ENCODE measurements at places on chromosomes 3 and 15.

DNA sequence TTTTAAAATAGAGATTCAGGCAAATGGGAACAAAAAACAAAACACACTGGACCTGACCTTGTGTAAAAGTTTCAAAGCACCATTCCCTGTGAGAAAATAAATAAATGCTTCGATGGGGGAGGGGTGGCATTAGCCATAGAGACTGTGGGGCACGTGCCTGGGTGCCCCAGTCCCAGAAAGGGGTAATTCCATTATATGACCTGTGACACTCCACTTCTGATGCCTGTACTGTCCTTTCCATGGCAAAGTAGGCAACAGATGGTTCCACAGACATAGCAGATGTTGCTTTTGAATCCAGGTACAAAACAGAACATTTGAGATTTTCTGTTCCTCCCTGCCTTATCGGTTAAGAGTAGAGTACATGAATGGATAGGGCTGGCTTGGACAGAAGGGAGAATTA, 3.9 kb downstream of the PHLDB2 start:
- DNase-seq = no peak

DNA sequence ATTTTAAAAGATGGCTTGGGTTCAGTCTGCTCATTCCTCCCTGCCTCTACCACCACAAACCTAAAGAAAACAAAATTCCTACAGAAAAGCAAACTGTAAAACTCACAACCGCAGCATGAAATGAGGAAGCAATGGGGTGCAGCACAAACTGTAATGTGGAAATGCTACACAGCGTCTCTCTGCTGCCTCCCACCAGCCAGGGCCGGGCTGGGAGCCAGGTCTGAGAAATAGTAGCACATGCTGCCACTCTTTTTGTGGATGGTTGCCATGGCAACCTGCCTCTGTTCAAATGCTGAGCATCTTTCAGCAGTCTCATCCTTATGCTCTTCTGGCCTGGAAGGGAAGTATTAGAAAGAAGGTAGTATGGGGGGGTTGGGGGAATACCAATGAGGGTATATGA, 55.4 kb downstream of the EOMES start:
- no peak for DNase-seq

DNA sequence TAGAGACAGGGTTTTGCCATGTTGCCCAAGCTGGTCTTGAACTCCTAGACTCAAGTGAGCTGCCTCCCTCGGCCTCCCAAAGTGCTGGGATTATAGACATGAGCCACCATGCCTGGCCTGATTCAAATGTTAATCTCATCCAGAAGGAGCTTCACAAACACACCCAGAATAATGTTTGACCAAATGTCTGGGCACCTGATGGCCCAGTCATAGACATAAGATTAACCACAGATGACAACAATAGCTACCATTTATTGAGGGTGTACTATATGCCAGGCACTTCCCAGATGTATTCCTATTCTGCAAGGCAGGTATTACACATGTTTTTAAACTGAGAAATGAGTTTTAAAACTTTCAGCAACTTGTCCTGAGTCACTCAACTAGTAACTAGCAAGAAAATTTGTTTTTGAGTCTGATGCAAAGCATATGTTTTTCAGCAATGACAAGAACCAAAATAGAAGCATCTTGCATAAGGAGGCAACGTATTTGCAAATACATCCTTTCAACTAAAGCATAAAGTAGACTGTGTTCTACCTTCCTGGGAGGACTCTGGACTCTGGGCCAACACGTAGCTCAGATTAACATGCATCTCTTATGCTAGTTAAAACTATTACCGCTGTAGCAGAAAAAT, 8.1 kb upstream of the SPG21 start:
- DNase-seq = no peak

DNA sequence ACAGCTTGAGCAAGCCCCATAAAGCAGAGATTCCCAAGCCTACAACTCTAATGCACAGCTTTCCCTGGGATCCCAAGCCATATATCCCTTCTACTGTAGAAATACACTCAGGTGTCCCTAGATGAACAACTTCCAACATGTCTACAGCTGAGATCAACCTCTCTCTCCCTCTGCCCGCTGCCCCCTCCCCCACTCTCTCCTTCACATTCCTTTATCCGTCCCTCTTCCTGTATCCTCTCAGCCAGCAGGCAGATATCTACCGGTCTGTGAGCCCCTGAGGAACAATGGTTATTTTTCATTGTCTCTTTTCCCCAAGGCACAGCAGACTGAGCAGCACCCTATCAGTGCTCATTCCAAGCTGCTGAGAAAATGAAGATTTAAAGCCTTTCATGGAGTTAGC, 138.6 kb downstream of the SUCLG2 start:
- no peak for DNase-seq

GRCh38 chr3:119240101-119240590, 532 bp downstream of the B4GALT4 start:
- no peak for DNase-seq

DNA sequence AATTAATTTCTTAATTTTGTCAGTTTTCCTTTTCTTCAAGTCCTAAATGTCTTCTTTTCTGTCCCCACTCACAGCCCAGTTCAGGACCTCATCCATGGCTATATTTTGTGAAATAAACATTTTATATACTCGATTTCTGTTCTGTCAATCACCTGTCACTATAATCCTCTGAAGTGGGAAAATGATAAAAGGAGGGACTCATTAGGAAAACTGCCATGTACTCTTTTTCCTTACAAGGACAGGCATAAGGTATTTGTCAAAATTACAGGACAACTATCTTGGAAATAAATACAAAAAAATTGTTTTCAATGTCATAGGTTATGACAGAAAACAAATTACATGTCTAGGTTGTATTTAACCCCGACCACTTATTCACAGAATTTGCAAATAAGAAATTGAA, 240.1 kb upstream of the CBLB start:
- DNase-seq = no peak

DNA sequence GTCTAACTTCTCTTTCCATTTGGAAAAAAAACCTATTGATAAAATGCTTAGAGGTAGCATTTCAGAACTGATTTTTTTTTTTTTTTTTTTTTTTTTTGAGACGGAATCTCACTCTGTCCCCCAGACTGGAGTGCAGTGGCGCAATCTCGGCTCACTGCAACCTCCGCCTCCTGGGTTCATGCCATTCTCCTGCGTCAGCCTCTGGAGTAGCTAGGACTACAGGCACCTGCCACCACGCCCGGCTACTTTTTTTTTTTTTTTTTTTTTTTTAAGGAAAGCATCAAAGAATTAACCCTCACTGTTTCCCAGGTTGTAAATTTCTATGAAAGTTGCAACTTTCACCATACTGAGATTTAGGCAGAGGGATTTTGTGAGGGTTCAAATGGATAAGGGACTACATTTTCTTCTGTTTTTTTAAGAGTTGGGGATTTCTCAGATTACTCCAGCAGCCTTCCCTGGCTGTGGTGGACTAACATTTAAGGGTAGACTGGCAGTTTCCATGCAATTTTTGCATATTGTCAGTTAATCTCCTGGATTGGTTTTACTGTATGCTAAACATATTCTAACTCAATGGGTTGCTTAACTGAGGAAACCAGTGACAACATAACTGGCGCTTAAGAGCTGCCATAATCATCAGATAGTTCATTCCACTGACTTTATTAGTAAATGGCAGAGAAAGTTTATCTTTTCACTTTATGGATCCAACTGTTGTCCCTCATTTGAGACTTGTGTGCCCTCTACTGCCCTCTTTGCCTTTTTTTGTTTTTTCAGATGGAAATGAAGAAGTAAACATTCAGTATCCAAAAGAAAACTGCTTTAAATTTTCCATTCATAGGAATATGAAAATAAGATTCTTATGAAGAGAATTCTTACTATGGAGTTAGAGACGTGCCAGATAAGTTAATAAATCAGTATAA, 93.7 kb downstream of the NPTN start:
- DNase-seq = no peak

DNA sequence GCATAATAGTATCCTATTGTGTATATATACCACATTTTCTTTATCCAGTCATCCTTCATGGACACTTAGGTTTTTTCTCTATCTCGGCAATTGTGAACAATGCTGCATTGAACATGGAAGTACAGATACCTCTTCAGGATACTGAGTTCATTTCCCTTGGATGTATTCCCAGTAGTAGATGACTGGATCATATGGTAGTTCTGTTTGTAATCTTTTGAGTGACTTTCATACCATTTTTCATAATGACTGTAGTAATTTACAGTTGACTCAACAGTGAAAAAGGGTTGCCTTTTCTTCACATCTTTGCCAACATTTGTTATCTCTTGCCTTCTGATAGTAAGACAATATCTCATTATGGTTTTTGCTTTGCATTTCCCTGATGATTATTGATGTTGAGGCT, 21.8 kb downstream of the MYH15 start:
- DNase-seq = no peak

DNA sequence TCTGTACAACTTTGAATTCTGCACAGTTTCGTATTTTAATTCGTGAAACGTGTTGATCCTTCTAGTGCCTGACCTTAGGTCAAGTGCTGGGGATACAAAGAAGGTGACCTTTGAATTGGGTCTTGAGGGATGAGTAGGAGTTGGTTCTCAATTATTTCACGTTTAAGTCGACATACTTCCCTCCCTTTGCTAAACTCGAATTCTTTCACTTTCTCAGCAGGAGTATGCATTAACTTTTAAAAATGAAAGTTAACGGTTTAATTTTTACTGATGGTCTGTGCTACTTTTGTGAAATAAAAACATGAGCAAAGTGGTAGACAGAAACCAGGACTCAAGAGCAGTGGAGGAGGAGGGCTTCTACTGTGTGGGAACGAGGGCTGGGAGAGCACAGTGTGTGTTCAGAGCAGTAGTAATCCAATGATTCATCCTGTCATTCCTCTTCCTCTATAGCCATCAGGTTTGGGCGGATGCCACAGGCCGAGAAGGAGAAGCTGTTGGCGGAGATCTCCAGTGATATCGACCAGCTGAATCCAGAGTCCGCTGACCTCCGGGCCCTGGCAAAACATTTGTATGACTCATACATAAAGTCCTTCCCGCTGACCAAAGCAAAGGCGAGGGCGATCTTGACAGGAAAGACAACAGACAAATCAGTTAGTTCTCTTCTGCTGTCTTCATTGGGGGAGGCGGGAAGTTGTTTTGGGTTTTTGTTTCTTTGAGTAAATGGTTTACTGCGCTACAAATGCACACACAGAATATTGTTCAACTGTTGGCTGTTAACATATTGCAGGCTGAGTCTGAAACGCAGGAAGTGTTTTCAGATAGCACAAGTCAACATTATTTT, 78.6 kb upstream of the TSEN2 start:
- no peak for DNase-seq

- DNase-seq = no peak
These were observed 163.7 kb upstream of the LRTM1 start for GRCh38 chr3:55091381-55092225.

DNA sequence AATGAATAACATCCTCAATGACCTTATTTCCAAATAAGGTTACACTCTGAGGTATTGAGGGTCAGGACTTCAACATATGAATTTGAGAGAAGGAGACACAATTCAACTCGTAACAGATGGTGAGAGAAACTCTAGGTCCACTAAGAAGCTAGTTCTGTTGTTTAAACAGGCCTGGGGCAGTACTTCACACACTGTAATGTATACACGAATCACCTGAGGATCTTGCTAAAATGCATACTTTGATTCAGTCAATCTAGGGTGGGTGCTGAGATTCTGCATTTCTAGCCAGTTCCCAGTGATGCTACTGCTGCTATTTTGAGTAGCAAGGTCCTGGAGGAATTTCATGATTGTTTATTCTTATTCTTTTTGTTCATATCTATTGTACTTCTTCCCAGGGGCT, 186.8 kb downstream of the SATB1 start:
- no peak for DNase-seq

GRCh38 chr15:72361176-72361575, 14.6 kb downstream of the HEXA start:
- no peak for DNase-seq

- no peak for DNase-seq
These were observed 906.6 kb downstream of the ROBO1 start for GRCh38 chr3:78861156-78861555.

GRCh38 chr3:40997711-40998519, 201.4 kb upstream of the CTNNB1 start:
- DNase-seq = no peak

- no peak for DNase-seq
These were observed 8.7 kb downstream of the DCUN1D1 start for GRCh38 chr3:182971637-182972036.

DNA sequence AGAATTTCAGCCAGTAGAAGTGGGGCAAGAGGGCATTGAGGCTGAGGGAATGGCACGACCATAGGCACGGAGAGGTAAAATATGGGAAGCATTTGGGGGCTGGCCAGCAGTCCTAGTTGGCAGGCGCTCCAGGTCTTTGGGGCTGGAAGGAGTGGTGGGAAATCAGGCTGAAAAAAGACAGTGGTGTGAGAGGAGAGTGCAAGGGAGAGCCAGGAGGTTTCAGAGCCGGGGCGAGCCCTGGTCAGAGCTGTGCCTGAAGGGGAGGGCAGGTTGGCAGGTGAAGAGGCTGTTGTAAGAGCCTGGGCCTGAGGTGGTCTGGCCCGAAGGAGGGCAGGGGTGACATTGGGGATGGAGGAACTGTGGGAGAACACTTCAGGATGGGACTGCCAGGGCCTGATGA, 1.6 kb upstream of the IDH3A start:
- DNase-seq = no peak

DNA sequence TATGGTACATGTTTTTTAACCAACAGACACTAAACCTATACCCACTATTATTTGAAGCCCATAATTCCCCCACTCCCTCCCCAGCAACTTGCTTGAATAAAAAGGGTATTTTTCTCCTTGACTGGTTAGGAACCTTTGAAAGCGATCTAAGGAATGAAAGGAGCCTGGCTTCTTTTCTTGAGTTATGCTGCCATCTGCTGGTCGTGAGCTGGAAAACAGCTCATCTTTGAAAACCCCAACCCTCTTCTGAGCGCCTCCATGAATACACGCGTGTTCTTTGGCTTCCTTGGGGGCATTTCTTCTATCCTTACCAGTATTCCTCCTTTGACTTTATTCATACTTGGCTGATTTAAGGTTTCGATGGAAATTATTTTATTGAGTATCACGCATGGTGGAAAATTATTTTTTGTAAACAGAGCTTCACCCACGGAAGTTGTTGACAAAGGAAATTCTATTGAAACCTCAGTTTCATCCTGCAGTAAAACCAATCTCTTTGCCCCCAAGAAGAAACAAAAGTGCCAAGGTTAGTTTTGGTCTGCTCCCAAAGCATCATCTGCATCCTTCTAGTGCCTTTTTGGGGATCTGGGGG, 171.6 kb downstream of the SV2B start:
- DNase-seq = peak; percentile 28

GRCh38 chr3:82940124-82940523, 1178.7 kb upstream of the GBE1 start:
- DNase-seq = no peak

GRCh38 chr3:128348805-128349531, 117.7 kb downstream of the DNAJB8 start:
- DNase-seq = no peak

GRCh38 chr3:44865272-44866035, 3.7 kb downstream of the TMEM42 start:
- DNase-seq = no peak

GRCh38 chr15:62874064-62874463, 168.5 kb upstream of the TPM1 start:
- DNase-seq = no peak

Data from stimulated activated CD4-positive, alpha-beta T cell treated with anti-CD3 and anti-CD28 coated beads, Interleukin-1b, Interleukin-23, amount 100 ng/mL, for 24 hours (primary cell).